Jurkat, Clone E6-1 (cell line): ENCODE measurements at places on chromosomes 12 and 14.

- peak; percentile 41 for DNase-seq
These were observed 103.9 kb upstream of the RFLNA start for GRCh38 chr12:124191024-124191359.

DNA sequence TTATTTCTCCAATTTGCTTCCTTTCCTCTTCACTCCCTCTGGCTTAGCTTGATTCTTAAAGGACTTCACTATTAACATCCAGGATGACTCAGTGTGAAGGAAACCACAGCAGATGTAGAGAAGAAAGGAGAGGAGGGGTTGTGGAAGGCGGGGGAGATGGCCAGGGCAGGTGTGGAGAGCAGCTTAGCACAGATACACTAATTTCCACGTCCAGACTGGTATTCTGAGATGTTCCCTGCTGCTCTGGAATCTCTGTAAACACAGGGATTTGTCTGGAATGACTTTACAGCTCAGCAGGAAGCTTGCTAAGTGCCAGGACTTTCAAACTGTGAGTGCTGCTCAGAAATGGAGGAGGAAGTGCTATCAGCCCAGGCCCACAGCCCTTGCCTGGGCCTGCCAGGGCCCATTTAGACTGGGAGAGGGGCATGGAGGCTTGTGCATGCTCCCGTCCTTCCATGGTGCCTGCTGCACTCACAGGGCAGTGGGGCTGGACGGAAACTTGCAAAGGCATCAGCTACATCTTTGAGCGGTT lies 202.5 kb upstream of the DDHD1 start:
- peak; percentile 23 for DNase-seq

DNA sequence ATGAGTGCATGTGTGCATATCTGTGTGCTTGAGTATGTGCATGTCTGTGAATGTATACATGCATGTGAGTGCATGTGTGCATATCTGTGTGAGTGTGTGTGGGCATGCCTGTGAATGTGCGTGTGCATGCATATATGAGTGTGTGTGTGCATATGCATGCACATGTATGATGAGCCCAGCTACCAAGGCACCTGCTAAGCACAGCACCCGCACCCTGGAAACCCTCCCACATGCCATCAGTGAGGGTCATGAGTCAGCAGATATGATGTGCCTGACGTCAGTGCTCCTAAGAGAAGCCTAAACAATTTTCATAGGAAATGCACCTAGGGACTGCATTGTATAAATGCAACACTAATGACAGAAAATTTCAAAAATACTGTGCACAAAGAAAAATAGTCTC lies 151.1 kb downstream of the KIF26A start:
- DNase-seq, result no peak

GRCh38 chr12:85796001-85796400 lies 40.2 kb downstream of the RASSF9 start:
- no peak for DNase-seq

DNA sequence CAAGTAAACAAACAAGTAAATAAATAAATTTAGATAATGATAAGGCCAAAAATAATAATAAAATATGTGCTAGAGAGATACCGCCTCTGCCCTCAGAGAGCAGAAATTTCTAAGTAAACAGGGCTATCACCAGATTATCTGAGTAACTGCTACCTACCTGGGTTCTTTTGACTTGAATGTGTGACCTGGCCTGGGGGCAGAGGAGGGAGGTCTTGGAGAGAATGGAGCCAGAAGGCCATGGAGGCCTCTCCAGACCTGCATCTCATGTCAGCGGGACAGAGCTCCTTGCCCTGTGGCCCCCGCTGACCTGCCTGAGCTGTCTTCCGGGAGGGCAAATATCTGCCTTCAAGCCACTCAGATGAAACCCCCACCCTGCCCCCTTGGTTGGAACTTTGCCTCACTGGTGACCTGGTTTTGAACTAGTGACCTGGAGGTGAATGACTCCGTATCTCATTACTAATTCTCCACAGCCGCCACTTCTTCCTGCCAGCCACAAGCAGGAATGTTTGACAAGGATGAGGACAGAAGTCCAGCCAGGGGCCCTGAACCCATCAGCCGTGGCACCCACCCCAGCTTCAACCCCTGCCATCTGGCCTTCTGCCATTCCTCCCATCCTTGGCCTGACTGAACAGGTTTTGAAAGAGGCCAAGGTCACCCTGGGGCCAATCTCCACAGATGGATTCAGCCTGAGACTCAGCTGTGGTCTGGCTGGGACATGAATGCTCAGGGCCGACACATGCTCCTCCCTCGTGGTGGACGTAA lies 86.8 kb upstream of the PARP11 start:
- no peak for DNase-seq

- no peak for DNase-seq
These were observed 369.1 kb downstream of the NPAS3 start for GRCh38 chr14:33307691-33308251.

DNA sequence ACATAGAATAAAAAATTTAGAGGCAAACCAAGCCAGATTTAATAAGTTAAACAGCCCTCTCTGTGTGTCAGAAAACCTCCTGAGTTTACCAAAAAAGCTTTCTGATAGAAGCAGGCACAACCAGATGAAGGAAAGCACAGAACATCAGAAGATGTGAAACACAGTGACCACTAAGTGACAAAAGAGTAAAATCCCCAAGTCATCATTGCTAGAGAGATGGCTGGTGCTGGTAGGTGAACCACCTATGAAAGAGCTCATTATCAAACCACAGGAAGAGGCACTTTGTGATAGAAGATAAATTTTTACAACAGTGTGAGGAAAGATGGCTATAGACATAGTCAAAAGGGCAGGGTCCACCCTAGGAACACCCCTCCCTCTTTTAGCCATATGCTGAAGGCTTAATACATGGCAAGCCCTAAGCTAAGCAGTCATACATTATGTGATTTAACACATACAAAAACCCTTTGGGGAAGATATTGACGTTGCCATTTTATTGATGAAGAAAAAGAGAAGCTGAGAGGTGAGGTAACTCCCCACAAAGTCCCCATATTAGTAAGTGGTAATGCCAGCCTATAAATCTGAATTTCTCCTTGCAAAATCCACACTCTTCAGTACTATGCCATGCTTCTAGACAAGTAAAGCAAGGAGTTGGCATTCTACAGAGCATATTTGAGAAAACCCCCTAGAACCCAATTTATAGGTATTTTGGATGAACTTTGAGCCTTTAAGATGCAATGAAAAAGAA lies 449.9 kb downstream of the LRIG3 start:
- DNase-seq, result no peak
